ENCODE measurements at places on chromosomes 6 and 20.
A peak's percentile ranks its signal among the peaks of the same experiment; 100 is the strongest.

GRCh38 chr6:29561091-29561490 is 1.6 kb upstream of the UBD start:
- DNase-seq = no peak

- DNase-seq = no peak
Observed at GRCh38 chr6:153083869-153084268, 47.2 kb downstream of the RGS17 start.

GRCh38 chr6:41111017-41111416 is 38.2 kb downstream of the NFYA start:
- no peak for DNase-seq

DNA sequence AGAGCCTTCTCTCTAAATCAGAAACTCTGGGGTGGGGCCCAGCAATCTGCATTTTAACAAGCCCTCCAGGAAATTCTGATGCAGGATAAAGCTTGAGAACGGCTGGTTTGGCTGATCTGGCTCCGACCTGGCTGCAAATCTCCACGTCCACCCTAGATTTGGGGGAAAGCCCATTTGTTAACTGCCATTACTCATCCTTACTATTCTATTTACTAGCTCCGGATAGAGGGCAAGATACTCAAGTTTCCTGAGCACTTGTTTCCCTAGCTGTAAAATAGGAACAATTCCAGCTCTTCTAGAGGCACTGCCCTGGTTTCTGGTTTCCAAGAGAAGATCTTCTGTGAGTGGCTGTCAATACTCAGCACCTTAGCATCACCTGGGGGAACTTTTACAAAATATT is 44.4 kb downstream of the DAAM2 start:
- DNase-seq = no peak

DNA sequence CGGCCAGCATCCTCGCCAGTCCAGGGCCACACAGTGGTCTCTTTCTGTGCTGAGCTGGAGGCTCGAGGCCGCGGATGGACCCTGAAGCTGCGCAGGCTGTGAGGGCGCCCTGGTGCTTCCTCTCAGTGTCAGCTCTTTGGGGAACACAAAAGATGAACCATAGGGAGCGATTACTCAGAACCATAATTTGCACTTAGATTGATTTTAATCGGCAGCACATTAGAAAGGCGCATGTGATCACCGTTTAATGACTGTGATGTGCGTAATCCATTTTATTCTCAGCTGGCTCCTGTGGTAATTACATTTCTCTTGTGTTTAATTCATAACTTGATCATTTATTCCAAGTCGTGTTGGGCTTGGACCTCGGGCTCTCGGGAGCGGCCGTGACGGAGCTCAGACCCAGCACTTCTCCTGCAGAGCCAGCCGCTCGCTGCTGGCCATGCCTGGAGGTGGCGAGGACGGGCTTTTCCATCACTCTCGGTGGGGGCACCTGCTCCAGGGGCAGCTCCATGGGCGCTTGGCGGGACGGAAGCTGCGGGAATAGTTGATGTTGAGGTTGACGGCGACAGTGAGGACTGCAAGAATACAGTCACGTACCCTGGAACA is 25.6 kb upstream of the NTSR1 start:
- DNase-seq = no peak

GRCh38 chr6:8829796-8830195 is 394.5 kb upstream of the SLC35B3 start:
- no peak for DNase-seq

DNA sequence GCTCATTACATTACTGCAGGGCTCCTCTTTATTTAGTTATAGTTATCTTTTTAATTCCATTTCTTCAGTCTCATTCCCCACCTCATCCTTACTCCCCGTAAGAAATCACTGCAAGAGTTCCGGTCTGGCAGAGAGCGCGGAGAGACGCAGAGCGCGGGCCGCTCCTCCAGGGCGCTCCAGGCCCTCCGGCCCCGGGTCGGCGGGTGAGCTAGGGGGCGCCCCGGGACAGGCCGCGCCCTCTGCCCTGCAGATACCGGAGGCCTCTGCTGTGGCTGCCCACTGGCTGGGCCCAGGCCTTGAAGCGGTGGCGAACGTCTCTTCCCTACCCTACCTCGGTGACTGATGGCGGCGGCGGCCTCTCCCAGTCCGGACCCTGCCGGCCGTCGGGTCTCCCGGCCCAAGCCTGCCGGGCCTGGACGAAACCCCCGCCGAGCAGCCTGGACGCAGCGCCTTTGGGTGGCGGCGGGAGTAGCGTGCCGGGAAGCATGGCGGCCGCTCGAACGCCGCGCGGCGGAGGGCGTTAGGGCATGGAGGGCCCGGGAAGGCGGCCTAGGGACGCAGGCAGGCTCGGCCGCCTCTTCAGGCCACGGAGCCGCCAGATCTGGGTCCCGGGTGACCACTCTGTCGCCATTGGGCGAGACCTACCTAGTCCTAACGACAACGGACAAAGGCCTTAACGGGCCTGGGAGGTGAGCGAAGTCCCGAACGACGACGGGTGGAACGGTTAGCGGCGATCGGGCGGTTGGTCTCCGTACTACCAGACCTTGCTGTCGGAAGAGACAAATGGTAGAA is 16.4 kb upstream of the HMGN4 start:
- DNase-seq = peak; percentile 86

DNA sequence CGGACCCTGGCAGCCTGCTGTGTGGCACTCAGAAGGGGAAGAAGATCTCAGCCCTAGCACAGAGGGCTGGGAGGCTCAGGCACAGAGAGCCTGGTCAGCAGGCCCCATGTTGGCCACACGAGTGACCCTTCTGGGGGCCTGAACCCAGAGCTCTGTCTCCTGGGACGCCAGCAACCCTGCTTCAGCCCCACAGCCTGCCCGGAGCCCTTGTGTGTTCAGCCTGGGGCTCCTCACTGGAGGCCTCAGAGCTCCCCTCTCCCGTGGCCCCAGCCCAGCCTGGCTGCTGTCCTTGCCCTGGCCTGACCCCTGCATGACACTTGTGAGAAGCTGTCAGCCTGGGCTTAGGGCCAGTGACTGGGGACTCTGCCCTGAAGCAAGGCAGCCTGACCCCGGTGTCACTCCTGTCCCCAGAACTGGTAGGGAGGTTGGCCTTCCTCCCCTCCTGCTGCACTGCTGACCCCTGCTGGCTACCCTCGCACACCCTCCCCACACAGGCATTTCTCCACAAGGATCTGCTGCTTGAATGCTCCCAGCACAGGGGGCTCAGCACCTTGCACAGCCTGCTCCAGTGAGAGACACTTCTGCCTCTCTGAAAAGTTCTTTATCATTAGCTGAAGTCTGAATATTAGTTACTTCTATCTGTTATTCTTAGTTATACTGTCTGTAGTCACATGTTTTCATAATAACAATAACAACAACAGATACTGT is 15.4 kb upstream of the IP6K3 start:
- DNase-seq = peak; percentile 66

DNA sequence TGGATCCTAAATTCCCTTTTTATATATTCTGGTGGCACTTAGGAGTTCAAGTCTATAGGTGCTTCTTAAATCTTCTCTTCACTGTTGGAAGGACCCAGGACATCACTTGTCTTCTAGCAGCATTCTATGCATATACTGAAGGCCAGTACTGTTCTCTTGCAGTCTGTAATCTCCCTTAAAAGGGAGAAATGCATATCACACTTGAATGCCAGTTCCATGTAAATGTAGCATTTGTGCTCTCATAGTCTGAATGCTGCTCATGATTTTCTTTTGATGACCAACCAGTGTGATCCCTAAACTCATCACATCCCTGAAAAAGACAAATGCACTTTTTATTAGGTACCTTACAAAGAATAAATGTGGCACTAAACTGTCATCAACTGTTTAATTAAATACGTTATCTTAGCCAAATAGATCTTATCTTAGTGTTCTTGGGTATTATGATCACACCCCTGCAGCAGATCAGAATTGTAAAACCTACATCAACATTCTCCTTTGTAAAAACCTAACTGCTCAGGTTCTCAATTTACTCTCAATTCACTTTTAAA is 176.1 kb downstream of the EPHA7 start:
- no peak for DNase-seq

- DNase-seq = peak; percentile 31
Observed at GRCh38 chr6:20811109-20811761, 277.0 kb downstream of the CDKAL1 start.

DNA sequence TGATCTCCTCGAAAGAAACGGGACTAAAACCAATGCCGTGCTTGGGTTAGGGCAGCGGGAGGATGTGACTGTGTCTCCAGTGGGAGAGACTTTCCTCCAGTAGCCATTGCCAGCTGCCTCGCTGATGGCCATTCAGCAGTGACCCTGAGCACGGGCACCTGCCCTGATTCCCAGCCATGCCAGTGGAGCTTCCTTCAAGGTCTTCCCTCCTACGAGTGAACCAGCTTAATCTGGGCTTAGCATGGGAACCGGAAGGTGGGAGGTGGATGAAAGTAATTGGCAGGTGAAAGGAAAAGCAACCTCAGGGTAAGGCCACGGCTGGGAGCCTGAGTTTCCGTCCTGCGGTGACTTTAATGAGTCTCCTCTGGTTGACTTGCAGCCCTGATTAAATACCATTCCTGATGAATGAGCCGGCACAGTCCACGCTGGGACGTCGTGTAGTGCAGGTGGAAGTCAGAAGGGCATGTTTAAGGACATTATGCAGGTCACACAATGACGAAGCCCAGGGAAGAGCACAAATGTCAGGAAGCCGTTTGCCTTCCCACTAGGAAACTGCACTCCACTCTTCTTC is 813.5 kb downstream of the QKI start:
- DNase-seq = peak; percentile 18

DNA sequence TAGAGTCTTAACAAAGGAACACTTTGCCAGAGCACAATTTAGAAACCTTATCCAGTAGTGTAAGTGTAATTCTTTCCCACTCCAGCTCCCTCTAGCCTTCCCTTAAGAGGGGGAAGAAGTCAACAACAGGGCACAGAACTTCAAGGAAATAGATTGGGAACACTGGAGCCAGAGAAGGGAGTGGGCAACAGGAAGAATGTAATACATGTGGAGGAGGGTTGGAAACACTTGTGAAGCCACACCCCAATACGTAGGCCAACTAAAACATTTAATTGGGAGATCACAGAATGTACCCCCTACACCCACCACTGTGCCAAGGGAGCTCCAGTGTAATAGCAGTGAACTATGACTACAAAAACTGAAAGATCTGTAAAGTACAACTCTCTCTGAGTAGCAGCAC is 735.7 kb upstream of the HS3ST5 start:
- DNase-seq = no peak

DNA sequence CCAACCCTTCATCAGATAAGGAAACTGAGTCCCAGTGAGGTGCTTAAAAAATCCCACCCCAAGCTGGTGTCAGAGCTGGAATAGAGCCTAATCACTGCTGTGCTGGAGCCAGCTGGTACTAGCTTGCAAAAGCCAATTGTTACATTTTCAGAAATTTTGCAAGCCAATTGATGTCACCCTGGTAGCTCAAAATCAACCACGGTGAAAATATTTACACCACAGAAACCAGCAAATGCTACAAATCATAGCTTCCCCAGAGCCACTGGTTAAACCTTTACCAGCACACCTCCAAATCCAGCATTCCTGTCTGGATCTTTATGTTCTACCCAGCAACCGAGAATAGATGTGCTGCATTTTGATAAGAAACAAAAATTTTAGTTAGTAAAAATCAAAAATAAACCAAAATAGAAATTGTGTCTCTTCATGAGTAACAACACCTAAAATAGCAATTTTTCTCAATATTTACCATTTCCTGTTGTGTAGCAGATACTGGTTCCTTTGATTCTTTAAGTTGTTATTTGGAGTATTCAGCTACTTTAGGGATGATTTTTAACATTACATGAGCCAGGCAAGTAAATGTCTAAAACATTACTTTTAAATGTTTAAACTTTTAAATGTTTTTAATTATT is 7.2 kb upstream of the LCA5 start:
- DNase-seq = no peak

GRCh38 chr6:149393002-149393679 is 6.9 kb upstream of the SUMO4 start:
- DNase-seq = no peak

- no peak for DNase-seq
Observed at GRCh38 chr6:100283285-100283684, 181.4 kb downstream of the SIM1 start.

- DNase-seq = peak; percentile 26
Observed at GRCh38 chr20:44648579-44648978, 2.9 kb downstream of the ADA start.

GRCh38 chr6:8819446-8819845 is 384.1 kb upstream of the SLC35B3 start:
- DNase-seq = no peak

- DNase-seq = no peak
Observed at GRCh38 chr6:120083186-120083585, 733.6 kb upstream of the MAN1A1 start.

DNA sequence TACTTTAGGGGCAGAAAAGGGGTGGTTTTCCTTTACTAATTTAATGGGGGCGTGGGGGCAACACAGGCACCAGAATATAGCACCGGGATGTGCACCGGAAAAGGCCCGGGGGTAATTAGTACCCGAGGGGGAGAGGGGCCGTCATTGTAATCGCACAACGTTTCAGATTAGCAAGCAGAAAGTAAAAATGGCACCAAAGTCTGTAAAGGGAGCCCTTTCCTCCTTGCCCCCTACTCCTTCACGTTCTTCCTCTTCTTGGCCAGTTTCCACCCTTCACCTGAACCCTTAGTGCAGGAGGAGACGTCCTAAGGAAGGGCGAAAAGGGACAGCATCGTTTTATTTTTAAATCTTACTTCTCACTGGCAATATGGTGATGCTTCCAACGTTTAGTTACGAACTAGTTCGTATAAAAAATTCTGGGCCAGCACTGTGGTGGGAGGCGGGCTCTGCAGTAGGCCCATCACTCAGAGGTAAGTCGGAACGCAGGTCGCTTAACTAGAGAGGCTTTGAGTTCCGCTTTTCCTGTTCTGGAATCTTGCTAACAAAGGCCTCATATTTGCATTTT is 742 bp upstream of the CEP85L start:
- DNase-seq = peak; percentile 31

- DNase-seq = no peak
Observed at GRCh38 chr6:51983564-51983963, 103.8 kb downstream of the PKHD1 start.

DNA sequence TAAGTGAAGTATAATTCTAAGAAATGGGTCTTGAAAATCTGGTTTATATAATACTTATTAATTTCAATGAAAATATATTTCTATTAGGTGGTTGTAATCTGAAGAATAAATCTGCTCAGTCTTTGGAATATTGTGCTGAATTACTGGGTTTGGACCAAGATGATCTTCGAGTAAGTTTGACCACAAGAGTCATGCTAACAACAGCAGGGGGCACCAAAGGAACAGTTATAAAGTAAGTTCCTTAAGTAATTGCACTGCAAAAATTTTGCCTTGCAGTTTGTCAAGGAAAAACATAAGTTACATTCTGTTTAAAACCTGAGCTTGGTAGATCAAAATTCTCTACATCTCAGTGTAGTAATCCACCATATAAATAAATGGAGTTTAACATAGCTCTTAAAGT is 106.0 kb downstream of the MYO6 start:
- peak; percentile 23 for DNase-seq

DNA sequence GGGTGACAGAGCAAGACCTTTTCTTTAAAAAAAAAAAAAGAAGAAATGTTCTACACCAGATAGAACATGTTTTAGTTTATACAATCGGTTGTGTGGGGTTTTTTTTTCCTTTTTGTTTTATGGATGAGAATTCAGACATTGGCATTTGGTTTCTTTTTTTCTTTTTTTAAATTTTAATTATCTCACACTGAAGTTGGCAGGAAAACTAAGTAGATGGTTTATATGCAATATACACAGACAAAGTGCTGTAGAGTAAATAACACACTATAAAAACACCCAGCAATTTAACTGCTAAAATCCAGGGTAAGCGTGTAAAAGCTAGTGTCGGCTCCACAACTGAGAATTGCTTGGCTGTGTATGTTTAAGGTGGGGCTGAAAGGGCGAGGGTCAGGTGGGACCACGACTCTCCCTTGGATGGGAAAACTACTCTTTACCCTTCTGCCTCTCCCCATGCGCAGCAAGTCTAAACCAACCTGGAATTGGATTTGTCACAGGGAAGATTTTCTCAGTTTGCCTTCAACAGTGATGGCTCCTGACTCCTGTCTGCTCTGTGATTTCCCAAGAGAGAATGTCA is 147.1 kb upstream of the MARCKS start:
- DNase-seq = no peak

Data from WTC11 (cell line).